ENCODE measurements at places on chromosomes 12 and 14. TPM values are rescaled to one million over a fixed set of nuclear protein-coding genes. Genes with fewer than 3 reads are reported as not detected.

DNA sequence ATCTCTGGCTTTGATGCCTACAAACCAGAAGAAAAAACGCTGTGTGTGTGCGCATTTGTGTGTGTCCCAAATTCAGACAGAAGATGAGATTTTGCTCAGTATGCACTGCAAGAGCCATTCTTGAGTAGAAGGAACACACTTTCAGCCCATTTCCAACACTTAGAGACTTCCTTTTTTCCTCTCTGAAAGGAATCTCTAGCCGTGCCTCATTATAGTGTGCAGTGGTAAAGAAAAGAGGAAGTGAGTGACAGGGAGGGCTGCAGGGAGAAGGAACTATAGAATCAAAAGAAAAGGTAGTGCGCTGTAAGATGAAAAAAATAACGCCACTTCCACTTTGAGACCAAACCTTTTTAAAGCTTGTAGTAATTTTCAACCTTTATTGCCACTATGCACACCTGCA is 1400.9 kb upstream of the FLRT2 start:
- no peak for DNase-seq

- no peak for DNase-seq
These were observed 52.6 kb downstream of the LRP6 start for GRCh38 chr12:12214201-12214600.

DNA sequence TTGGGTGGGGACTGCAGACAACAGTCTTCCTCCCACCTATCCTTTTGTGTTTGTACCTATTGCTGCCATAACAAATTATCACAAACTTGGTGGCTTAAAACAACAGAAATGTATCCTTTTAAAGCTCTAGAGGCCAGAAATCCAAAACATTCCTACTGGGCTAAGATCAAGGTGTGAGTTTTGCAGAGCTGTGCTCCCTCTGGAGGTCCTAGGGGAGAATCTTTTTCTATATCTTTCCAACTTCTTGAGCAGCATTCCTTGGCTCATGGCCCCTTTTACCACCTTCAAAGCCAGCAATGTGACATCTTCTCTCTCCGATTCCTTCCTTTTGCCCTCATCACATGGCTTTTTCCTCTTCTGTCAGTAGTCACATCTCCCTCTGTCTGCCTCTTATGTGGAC is 190.6 kb downstream of the TTC8 start:
- DNase-seq = no peak

- no peak for DNase-seq
These were observed 160.0 kb downstream of the BCAT1 start for GRCh38 chr12:24788886-24789285.

GRCh38 chr12:110901401-110901800 is 19.0 kb downstream of the MYL2 start:
- no peak for DNase-seq

The SNRPF gene
- total RNA-seq = 49.2 TPM

The LYZ gene
- total RNA-seq = 8.7 TPM
